ENCODE measurements at places on chromosomes 16 and 17.

GRCh38 chr16:86879268-86879667 is 300.9 kb downstream of the FOXL1 start:
- DNase-seq = no peak

DNA sequence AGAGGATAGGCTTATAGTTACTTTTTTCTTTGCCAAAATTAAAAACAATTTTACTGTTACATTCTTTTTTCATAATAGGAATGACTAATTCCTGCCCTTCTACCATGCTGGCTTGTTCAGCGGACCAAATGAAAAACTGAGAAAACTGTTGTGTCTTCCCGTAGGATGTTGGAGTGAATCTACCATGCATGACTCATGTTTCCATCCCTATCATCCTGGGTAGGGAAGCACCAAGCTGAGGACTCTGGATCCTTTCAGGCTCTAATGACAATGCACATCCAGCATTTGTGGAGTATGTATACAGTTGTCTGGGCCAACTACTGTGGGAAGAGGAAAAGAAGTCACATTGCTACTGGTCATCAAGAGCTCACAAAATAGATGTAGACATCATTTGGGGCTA is 41.1 kb upstream of the DHX8 start:
- no peak for DNase-seq

DNA sequence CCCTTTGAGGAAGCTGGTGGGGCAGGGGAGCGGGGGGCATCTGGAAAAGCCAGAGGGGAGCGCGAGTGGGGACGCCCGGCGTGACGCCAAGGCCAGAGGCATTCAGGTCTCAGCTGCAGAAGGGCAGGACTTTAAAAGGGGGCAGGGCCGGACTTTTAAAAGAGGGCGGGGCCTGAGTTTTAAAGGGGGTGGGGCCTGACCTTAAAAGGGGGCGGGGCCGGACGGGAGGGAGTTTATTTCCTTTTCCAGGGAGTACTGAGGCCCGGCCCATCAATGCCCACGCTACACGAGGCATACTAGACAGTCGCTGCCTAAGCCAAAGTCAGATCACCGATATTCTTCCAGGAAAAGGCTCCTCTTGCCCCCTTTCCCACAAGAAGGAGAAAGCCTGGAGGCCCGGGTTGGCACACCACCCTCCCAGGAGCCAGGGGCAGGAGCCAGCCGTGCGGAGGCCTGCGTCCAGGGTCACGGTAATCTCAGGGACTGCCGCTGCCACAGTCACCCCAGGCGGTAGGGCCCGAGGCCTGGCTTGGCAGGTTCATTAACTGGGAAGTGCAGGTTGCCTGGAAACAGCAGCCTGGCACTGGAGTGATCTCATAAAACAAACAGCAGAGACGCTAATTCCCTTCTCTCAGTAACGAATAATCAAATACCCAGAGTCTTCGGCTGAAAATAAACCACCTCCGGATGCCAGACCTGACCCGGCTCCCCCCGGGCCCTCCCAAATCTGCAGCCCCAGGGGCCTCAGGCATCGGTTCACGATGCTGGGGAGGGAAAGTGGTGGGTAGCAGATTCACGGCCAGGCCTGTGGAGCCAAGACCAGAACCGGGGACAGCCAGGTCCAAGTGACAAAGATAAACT is 90.7 kb downstream of the TIMM22 start:
- DNase-seq = no peak

DNA sequence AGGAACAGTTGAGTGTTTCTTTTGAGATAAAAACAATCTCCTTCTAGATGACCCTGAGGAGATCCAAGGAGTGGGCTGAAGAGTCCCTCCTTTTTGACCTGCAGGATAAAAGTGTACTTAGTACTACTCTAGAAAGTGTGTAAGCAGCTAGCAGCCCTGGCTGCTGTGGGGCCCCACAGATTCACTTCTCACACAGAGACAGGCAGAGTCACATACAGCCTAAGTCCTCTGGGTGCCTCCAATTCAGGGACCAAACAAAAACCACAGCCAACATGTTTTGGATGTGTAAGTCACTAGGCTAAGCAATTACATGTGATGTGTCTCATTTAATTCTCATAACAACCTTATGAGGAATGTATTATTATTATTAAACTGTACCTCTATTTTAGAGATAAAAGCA is 97.1 kb downstream of the TMEM100 start:
- no peak for DNase-seq

DNA sequence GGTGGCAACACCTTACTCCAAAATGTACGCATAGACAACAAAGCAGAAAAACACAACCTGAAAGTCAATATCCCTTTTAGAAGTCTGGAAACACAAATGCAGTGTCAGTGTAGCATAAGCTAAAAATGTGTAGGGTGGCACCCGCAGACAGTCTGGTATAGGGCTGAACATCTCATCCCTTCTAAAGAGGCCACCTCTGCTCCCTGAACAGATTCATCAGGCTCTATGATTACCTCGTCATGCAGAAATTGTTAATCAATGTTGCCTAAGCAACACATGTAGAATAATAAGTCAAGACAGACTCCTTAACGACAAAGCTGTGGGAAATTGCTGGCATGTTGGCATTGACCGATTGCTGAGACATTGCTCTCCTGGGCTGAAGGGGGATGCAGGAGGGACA is 33.3 kb upstream of the ERCC4 start:
- DNase-seq = no peak

- DNase-seq = no peak
These were observed 395.0 kb upstream of the SOX9 start for GRCh38 chr17:71725811-71726210.

DNA sequence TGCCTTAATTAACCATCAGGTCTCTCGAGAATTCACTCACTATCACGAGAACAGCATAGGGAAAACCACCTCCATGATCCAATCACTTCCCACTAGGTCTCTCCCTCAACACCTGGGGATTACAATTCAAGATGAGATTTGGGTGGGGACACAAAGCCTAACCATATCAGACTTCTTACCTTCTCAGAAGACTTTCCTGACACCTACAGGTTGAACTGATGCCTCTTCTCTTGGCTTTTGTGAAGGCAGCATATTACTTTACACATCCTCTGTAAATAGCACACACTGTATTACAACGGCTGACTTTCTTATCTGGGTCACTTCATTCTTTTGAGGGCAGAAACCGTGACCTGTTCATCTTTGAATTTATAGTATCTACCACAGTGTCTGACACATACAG is 23.6 kb downstream of the BMERB1 start:
- DNase-seq = no peak

DNA sequence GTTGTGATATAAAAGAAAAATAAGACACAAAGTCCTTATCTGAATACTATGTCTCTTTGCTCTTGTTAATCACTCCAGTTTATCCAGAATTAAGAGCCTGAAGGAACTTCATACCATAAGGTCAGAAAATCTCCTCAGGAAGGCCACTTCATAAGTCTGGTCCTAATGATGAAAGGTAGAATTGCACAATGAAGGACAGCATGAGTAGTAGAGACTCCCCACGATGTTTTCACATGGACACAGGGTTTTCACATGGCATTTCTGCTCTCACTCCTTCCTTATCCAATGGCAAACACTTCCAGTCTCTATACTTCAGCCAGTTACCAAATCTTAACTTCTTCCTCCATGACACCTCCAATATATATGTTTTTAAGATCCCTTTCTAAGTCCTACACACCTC is 10.2 kb upstream of the C17orf78 start:
- DNase-seq = no peak

DNA sequence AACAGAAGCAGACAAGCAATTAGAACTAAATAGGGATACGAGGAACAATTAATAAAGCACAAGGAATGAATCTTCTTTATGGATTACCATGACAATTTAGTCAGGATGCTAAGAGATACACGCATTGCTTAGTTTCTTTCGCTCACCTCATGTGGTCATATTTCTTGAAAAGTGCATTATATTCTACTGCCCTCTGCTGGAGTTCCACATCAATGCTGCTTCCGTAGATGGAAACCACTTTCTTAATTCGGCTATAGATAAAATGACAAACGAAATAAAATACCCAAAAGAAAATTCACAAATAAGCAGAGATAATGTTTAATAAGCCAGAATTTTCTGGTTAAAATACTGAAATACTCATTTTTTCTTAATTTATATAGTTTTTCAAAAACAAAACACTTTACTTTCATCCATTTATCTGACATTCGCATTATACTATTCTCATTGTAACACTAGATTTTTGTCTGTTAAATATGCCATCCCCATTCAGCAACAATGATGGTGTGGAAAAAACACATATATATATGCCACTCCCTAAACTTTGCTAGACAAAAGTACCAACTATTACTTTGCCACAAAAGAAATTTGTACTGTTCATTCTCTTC is 22.0 kb upstream of the PHLPP2 start:
- peak; percentile 39 for DNase-seq

GRCh38 chr16:31439519-31439918 is 3.1 kb downstream of the ZNF843 start:
- DNase-seq = no peak

DNA sequence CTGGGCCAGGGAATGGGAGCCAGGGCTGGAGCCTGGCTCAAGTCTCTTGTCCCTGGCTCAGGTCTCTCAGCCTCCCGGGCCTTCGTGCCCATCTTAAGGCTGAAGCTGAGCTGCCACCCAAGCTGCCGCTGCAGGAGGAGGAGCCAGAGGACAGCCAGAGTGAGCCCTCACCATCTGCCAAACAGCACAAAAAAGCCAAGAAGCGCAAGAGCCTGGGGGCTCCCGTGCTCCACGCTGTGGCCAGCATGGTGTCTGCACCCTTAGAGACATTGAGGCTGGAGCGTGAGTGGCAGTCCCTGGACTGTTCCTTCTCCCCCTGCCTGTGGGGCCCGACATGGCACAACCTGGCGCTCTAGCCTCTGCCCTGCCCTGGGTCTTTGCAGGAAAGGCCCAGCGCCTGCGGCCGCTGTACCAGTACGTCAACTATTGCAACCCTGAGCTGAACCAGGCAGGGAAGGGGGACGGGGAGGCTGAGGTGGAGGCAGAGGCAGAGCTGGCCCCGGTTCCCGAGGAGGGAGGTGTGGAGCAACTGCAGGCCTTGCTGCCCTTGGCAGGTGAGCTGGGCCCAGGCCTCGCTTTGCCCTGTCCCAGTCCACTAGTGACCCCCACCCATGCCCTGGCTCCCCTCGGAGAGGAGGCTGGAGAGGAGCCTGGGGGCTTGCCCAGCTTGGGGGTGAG is 1.3 kb downstream of the C16orf86 start:
- peak; percentile 73 for DNase-seq

- DNase-seq = no peak
These were observed 12.7 kb downstream of the CASKIN1 start for GRCh38 chr16:2183671-2184070.

DNA sequence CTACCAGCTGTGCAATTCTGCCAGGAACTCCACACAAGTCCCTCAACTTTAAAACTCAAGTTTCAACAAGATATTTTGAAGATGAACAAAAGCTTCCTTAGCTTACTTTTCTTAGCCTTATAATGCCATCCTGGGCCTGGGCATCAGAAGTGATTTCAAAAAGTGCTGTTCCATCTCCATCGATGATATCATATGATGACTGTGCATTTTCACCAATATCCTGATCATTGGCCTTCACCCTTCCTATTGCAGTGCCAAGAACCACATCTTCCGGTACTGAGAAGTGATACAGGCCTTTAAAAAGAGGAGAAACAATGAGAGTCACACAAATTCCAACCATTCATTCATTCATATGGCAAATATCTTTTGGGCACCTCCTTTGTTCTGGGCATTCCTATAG is 215.4 kb downstream of the CDH8 start:
- DNase-seq = no peak

DNA sequence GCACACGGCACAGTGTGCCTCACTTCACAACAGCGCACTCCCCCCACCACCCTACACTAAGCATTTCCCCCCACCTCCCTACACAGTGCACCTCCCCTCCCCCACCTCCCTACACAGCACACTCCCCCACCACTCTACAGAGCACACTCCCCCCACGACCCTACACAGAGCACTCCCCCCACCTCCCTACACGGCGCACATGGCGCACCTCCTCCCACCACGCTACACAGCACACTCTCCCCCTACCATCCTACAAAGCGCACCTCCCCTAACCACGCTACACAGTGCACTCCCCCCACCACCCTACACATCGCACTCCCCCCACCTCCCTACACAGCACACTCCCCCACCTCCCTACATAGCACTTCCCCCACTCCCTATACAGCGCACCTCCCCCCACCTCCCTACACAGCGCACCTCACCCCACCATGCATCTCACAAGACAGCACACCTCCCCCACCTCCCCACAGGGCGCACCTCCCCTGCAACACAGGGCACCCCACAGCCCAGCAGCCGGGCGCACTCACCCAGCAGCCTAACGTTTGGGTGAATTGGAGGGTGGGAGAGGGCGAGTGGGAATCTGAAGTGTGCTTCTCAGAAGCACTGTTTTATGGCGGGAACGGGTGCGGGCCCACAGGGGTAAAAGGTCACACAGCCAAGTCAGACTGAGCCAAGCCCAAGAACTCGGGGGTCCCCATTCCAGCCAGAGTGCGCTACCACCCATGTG is 10.3 kb downstream of the KNOP1 start:
- no peak for DNase-seq

- DNase-seq = no peak
These were observed 5.2 kb downstream of the TMEM220 start for GRCh38 chr17:10724546-10725195.
